ENCODE measurements at places on chromosomes 1 and 21. TPM values are rescaled to one million over a fixed set of nuclear protein-coding genes. Genes with fewer than 3 reads are reported as not detected.

DNA sequence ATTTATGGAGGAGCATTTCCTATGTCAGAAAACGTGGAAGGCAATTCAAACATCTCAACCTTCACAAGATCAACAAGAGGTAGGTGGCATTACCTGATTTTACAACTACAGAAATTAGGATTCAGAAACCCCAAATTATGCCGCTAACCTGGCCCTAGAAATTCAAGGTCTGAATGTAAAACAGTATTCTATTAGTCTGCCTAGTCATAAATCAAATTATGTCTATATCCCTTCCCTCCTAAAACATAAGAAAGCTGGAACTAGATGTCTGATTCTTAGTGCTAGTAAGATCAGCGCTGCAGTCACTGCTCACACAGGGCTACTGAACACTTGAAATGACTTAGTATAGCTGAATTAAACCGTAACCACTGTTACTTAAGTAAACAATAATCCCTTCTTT is 1.4 kb downstream of the TOMM20 start:
- no peak for DNase-seq

GRCh38 chr1:37362594-37363385 is 111.6 kb upstream of the ZC3H12A start:
- DNase-seq, result no peak

The ADCY10 gene
- total RNA-seq, result 0.11 TPM

DNA sequence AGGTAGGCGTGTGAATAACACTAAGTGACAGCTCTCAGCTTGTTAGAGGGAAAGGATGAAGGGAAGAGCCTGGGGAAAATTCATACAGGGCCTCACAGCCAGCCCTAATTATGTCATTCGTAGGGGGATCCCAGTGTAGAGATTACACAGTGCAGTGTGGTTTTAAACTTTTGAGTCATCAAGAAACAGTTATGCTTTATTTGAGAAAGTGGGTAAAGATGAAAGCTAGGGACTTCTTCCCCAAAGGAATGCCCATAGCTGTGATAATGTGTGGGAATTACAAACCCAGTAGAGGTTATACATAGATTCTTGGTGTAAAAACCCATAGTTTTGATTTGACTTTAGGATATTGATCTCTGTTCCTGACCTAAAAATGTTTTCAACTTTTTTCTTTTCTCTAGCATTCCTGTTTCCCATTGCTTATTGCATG is 1.9 kb downstream of the TTF2 start:
- no peak for DNase-seq

The SPATA1 gene
- total RNA-seq, result 1.7 TPM

- DNase-seq, result no peak
Measured at GRCh38 chr1:29062157-29062942, 61.4 kb downstream of the TMEM200B start.

The DMAP1 gene
- total RNA-seq, result 33.8 TPM

DNA sequence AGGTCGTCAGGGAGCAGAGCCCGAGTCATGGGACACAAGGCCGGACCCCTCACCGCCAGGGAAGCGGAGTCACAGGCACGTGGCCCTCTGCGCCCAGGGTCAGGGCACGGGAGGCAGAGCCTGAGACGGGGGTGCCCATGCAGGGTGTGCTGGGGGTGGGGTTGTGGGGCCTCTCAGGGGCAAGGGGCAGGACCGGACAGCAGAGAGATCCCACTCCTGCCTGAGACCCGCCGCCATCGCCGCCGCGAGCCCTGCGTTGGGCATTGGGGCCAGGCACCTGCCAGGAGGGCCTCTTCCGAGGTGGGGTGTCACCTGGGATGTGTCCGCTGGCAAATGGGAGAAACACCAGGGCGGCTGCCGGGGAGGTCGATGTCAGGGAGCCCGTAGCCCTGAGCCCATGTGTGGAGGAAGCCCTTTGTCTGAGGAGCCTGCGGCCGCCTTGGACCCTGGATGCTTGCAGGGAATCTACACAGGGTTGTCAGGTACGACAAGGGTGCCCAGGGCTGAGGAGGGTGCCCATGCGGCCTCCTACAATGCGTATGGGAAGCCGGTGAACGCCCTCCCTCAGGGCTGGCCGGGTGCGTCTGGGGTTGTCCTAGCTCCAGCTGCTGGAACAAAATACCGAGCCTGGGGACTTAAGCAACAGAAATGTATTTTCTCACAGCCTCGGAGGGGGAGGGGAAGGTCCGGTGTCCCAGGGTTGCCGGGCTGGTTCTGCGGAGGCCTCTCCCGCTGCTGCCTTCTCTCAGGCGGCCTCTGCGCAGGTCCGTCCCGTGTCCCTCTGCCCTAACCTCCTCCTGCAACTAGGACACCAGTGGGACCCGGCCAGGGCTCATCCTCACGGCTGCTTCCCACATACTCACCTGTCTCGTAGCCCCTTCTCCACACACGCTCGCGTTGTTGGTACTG is 16.4 kb upstream of the C1orf159 start:
- peak; percentile 81 for DNase-seq

The SHISA4 gene
- 10.5 TPM for total RNA-seq

The FMOD gene
- 37.9 TPM for total RNA-seq
